ENCODE measurements at places on chromosomes 7 and 10.
A peak's percentile ranks its signal among the peaks of the same experiment; 100 is the strongest.

DNA sequence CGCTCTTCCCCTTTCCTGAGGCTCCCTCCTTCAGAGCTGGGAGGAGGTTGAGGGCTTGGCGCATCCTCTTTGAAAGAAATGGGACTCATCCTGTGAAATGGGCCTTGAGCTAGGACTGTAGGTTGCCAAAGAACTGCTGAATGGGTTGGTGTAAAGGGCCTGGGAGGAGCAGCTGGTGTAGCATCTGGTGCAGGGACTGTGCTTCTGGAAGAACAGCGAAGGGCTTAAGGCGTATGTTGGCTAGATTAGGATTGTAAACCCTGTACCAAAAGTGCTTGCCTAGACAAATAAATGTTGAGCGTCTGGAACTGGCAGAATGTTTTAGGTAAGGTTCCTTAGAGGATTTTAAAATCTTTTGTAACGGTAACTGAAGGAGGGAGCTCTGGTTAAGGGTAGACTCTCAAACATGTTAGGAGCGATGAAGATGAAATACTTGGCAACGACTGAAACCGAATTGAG, 563 bp downstream of the STAM start:
- no peak for DNase-seq

DNA sequence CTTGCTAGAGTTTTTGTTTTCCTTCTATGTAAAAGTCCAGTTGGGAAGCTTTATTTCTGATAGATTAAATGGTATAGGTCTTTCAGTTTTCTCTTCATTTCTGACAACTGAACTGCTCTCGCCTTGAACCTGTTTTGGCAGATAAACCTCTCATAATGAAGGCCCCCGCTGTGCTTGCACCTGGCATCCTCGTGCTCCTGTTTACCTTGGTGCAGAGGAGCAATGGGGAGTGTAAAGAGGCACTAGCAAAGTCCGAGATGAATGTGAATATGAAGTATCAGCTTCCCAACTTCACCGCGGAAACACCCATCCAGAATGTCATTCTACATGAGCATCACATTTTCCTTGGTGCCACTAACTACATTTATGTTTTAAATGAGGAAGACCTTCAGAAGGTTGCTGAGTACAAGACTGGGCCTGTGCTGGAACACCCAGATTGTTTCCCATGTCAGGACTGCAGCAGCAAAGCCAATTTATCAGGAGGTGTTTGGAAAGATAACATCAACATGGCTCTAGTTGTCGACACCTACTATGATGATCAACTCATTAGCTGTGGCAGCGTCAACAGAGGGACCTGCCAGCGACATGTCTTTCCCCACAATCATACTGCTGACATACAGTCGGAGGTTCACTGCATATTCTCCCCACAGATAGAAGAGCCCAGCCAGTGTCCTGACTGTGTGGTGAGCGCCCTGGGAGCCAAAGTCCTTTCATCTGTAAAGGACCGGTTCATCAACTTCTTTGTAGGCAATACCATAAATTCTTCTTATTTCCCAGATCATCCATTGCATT, 27.1 kb downstream of the MET start:
- DNase-seq = peak; percentile 96

DNA sequence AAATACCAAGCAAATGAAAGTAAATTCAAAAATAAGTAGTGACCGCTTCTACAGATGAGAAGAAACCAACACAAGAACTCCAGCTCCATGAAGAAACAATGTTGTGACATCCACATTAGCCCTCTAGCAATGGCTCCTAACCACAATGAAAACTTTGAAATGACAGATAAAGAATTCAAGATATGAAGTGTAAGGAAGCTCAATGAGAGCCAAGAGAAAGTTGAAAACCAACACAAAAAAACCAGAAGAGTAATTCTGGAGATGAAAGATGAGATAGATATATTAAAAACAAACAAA, 68.2 kb upstream of the DDC start:
- DNase-seq = no peak

GRCh38 chr7:150372271-150373048, 3.8 kb downstream of the REPIN1 start:
- DNase-seq = no peak

GRCh38 chr7:92708111-92709042, 118.2 kb upstream of the FAM133B start:
- no peak for DNase-seq

- DNase-seq = no peak
Observed at GRCh38 chr10:25157650-25158049, 17.2 kb upstream of the GPR158 start.

- DNase-seq = no peak
Observed at GRCh38 chr10:80070057-80070456, 8.4 kb upstream of the TMEM254 start.

DNA sequence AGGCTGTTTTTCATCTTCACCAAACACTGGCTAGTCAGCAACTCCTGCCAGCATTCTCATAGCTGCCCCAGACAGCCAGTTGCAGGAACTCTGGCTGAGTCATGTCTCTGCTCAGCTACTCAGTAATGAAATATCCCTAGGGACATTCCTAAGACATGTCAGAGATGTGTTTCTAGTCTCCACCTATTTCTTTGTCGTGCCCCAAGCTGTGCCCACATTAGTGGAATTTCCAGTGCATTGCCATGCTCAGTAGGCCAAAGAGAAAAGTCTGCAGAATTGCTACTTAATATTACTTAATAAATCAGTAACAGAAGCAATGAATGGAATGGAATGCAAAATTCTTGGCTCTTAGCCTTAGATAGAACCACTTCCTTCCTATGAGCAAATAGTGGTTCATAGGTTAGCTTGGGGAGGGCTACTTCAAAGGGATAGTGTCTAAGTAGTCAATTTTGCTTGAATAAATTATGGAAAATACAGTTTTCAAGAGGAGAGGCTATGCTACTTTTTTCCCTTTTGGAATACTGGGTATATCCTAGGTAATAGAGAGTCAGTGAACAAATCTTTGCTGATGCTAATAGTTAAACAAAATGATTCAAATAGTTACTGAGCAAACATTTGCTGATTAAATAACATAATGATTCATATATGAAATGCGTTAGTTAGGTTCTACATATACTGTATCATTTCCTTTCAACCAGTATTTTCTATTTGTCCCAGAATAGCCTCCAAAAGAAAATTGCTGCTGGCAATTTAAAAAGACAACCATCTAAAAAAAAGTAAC, 23.6 kb upstream of the SEMA3C start:
- no peak for DNase-seq

GRCh38 chr7:30795161-30795948, 24.1 kb downstream of the MINDY4 start:
- DNase-seq = no peak

DNA sequence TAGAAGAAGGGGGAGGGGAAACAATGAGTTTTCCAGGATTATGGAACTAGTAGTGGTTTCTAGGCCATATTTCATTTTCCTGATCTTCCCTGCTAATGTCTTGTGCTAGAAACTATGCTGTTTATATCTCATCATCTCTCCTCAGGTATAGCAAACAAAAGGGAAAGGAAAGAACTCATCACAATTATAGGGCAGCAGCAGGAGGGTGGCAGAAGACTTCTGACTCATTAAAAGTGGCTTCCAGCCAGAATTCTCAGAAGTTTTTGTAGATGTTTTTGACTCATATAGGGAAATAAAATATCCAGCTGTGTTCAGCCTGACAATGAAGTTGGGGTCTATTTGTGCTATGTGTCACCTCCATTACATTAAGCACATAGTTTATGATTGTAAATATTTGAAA, 6.5 kb downstream of the AHR start:
- DNase-seq = no peak

DNA sequence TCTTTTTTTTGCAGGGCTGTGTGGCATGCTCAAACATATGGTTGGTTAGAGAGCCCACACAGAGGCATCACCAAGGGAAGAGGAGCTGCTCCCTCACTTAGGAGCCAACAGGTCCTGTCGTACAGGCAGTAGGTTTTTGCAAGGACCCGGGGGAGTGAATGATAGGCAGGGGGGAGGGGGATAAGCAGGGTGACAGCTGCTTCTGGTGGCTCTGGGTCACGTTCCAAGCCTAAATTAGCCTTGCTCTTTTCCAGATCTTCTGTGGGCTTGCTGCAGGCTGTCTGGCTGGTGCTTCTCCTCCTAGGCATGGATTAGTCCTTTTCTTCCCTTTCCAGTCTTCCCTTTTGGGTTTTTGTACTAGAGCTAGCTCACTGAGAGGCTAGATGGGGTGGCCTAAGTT, 117.7 kb upstream of the PODXL start:
- no peak for DNase-seq

- no peak for DNase-seq
Observed at GRCh38 chr7:51666266-51666665, 349.7 kb upstream of the COBL start.

DNA sequence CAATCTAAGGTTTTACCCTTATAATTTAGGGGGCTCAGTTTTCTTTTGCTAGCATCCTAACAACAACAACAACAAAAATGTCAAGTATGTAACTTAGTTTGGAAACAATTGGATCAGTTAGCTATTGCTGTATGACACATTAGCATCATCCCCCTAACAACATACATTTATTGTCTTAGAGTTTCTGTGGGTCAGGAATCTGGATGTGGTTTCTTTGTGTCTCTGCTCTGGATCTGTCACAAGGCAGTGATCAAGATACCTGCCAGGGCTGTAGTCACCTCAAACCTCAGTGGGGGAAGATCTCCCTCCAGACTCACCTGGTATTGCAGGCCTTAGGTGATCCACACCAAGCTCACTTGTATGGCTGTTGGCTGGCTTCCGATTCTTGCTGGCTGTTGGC, 18.3 kb downstream of the CREB5 start:
- DNase-seq = no peak

DNA sequence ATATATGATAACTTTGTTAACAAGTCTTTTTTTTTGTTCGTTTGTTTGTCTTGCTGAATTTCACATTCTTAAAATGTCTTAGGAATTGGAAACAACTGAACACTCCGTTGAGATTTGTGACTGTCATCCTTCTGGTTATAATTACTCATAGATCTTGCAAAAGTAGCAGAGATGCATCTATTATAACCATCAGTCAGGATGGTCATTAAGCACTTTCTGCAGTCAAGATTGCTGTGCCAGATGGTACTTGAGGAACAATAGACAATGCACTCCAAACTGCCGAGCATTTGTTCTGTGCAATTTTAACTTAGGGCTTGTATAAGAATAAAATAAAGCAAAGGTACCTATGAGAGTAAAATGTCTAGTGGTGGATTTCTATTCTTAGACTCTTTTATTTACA, 710.1 kb upstream of the KCND2 start:
- DNase-seq = no peak

DNA sequence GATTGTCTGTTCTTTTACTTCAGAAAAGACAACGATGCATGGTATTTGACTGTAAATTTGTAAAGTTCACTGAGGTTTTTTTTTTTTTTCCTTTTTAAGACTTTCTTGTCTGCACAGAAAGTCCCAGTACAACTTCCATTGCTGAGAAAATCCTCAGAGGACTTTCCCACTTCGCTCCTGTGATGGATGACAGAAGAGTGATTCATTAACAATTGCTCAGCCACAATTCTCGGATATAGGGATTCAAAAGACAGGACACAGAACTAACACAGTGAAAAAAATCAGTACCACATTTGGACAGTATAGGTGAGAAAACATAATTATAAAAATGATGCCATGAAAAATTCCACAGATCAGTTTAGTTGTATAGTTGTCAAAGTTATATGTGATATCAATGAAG, 48.0 kb downstream of the SEC23IP start:
- DNase-seq = no peak

DNA sequence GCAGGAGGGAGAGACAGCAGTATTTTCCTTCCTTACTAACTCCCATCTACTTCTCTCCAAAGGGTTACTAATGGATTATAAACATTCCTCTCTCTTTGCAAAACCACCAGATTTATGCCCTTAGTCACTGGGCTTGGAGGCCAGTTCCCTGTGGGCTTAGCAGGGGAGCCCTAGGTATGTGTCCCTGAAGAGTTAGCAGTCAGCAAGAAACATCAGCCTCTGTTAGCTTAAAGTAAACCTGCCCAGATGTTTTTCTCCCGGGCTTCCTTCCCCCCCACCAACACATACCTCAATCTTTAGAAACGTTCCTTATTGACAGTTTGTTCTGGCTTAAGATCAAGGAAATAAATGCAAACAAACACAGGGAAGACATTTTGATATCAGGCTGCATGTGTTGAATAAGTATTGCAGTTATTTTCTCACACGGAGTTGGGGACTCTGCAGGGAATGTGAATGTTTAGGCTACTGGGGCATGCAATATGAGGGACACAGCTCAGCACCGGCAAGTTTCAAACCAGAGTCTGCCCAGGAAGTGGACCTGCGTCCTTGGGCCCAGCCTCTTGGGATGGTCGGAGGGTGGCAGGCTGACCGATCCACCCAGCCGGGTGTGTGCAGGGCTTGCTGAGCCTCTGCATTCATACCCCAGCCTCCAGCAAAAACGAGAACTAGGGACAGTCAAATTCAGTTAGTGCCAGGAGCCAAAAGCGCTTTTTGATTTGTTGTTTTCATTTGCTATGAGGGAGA, 252.0 kb upstream of the GRB10 start:
- DNase-seq = no peak

DNA sequence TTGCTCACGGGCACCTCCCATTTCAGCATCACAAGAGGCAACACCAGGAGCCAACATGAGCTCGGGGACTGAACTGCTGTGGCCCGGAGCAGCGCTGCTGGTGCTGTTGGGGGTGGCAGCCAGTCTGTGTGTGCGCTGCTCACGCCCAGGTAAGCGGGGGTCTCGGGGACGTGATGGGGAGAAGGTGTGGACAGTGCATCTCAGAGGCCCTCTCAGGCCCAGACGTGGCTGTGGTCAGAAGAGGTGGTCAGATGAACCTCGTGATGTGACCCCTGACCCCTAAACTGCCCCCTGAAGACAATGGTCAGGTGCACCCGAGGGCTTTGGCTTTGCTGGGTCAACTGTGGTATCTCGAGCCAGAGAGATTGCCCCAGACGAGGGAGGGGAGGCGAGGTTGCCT, 6.1 kb downstream of the LAT2 start:
- DNase-seq = no peak

DNA sequence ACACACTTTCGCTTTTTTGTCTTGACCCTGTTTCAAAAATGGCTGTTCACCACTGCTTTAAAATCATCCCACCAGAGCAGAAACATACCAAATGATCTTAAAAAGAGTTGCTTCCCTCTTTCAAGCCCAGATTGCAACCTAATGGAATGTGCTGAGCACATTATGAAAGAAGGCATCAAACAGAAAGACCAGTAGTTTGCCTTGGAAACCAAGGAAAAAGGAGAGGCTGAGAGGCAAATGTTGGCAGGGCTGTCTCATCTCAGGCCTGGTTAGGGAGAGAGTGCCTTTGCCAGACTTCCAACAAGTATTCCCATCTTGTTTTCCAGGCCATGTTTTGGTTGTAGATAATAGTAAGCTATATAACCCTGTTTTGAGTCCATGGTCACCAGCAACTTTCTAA, 64.3 kb downstream of the ABCB4 start:
- no peak for DNase-seq

DNA sequence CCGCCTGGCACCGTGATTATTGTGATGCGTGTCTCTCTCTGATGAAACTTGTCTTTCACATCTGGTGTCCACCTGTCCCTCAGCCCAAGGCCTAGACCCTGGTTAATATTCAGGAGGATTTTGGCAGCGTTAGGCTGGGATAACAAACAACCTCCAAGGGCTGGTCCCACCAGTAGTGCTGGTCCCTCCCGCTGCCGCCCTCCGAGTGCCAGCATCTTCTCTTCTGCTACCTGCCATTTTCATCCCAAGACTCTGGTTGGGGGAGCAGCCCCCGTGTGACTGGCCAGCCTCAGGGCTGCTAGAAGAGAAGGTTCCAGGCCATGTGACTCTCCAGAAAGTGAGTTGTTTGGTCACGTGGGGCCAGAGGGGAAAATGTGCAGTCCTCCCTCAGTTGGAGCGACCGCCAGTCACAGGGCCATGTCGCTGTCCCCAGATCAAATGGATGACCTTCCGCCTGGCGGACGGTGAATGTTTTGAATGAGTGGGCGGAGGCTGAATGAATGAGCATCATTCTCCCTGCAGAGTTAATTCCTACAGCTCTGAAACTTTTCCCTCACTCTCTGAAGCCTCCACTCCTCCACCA, 479.9 kb upstream of the FOXK1 start:
- DNase-seq = no peak
